Kidney tubule cell (primary cell): ENCODE measurements at places on chromosomes 6 and 20.

DNA sequence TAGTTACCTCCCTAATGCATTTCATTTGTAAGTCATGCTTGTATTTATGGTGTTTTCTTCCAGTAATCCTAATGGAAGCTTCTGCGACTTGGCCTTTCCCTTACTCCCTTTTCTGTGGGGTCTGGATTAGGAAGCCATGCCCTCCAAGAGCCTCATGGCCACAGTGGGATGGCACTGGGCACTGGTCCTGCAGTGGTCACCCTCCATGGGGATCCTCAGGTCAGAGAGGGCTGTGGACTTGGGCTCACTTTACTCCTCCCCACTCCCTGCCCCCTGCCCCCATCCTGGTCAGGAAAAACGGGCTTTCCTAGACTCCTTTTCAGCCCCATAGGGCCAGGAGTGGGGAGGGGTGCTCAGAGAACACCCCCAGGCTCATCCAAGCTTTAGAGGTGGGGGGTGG lies 49.9 kb downstream of the EBF4 start:
- DNase-seq = no peak

DNA sequence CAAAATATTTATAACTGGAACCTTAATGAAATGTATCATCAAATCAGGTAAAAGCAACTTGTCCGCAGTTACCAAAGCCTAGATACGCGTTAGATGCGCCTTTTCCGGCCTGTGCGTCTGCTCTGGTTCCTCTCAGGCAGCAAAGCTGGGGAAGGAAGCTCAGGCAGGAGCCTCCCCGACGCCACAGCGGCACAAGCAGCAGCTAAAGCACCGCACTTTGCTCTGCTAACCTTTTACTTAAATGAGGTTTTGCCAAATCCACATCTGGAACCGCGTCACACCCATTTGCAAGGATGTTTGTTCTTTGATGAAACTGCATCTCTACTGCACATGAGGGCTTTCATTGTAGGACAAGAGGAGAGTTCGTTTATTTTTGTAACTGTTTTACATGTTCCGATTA lies 36.8 kb downstream of the THBS2 start:
- no peak for DNase-seq

- no peak for DNase-seq
These were observed 18.1 kb downstream of the PTPRA start for GRCh38 chr20:2891343-2891742.

GRCh38 chr20:23928788-23929187 lies 49.2 kb upstream of the CST5 start:
- no peak for DNase-seq

DNA sequence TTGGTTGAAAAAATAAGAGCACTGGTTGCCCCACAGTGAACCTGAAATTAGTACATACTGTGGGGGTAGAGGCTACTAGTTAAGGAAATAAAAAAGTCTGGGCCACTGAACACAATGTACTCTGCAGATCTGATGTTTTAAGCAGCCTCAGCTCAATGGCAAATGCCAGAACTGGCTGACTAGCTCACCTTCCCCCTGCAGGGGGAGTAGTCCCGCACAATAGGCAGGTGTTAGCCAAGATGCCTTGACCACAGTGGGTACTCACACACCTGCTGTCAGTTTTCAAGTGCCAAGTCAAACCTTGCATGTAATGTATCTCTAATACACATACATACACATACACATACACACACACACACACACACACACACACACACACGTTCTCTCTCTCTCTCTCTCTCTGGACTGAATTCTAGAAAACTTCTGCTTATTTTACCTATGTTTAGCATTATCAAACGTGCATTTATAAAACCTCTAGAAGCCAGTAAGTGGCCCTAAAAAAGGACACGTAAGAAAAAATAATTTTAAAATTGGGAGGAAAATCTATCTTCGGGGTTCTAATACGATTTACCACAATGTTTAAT lies 36.1 kb downstream of the GMDS start:
- peak; percentile 68 for DNase-seq

GRCh38 chr20:51300104-51300503 lies 242.4 kb downstream of the NFATC2 start:
- no peak for DNase-seq

DNA sequence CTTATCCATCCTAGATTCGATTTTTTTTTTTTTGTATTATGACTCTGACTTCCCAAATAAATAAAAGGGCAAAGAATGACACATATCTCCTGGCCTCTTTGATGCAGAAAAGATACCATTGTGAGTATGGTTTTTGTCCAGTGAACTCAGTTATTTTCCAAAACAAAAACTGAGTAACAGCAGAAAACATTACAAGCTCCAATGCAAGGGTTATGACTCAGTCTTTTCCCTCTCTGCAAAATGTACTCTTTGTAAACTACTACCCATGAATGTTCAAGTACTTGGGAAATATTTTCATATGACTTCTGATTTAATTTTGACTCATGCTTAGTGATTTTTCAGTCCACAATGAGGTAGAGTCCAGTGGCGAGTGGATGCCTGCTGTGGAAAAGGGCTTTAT lies 355.3 kb downstream of the RNF144B start:
- peak; percentile 41 for DNase-seq

DNA sequence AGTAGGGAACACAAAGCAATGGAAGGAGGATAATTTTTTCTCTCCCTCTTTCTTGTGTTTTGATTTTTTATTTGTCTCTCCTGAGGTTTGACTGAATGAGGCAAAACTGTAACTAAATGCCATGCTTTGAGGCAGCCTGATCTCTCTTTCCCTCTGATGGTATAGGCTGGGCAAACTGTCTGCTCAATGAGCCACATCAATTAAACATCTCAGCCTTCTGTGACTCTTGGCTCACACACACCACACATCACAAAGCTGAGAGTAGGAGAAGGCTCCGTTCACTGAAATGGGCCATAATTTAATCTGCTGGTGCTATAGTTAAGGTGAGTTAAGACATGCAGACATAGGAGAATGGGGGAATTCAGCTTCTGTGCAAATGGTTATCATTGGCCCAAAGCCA lies 28.1 kb upstream of the SCGN start:
- no peak for DNase-seq

- DNase-seq = no peak
These were observed 270.1 kb upstream of the ARID1B start for GRCh38 chr6:156507106-156507505.

DNA sequence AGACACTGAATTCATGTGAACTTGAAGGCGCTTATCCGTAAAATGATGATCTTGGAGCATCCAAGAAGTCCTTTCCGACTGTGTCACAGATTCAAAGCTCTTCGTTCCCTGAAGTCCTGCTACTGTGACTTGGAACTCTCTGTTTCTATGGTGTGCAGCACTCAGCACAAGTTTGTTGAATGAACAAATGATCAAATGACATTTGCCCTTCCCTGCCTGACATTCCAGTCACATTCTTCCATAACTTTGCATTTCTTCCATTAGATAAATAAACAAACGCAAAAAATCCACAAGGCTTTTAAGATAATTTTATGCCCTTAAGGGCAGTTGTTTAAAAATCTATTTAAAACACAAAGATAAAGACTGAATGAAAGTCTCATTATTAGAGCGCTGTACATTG lies 39.9 kb downstream of the SGK1 start:
- no peak for DNase-seq

DNA sequence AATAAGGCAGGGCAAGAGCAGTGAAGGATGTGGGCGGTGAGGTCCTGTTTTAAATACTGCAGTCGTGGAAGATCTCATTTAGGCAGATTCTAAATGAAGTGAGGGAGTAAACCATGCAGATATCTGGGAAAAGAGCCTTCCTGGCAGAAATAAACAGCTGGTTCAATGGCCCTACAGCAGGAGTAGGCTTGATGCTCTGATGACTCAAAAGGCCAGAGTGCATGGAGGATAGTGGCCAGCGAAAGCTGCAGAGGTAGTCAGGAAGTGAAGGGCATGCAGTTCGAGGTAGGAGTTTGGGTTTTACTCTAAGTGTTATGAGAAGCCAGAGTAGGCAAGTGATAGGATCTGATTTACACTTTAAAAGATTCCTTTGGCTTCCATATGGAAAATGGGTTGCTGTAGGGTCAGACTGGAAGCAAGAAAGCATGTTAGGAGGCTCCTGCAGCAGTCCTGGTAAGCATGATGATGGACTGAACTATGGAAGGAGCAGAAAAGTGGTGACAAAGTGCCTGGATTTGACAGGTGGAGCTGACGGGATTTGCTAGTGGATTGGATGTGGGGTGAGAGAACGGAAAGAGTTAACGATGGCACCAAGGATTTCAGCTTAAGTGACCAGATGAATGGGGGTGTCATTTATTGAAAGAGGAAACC lies 150.0 kb downstream of the GJA10 start:
- no peak for DNase-seq

- no peak for DNase-seq
These were observed 116.2 kb downstream of the ZFP64 start for GRCh38 chr20:52075400-52075799.

- DNase-seq = no peak
These were observed 830.2 kb downstream of the DHX35 start for GRCh38 chr20:39792334-39792733.

- DNase-seq = no peak
These were observed 132.0 kb downstream of the PCSK2 start for GRCh38 chr20:17358854-17359253.

- DNase-seq = no peak
These were observed 1.5 kb upstream of the CITED2 start for GRCh38 chr6:139376017-139376330.

DNA sequence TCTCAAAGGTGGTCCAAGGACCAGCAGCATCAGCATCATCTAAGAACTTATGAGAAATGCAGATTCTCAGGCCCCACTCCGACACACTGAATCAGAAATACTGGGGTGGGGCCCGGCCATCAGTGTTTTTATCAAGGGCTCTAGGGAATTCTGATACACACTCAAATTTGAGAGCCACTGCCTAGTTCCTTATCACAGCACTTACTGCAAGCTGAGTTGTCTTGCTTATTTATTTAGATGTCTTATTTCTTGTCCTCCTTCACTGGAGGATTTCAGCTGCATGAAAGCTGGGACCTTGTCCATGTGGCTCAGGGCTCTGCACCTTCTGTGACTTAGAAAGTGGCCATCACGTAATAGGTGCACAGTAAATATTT lies 139.4 kb upstream of the RREB1 start:
- no peak for DNase-seq

DNA sequence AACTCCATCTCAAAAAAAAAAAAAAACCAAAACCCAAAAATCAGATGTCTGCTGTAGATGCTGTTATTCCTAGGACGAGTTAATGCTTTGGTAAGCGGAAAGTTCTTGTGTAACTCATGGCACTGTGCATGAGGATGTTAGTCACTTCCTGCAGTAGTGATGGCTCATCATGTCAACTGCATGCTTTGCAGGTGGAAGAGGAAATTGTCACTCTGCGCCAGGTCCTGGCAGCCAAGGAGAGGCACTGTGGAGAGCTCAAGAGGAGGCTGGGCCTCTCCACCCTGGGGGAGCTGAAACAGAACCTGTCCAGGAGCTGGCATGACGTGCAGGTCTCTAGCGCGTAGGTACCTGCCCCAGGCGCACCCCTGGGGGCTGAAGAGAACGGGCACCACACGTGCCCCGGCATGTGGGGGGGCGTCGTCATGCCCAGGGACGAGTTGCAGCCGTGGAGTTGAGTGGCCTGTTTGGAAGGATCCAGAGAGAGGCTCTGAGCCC lies 8.5 kb downstream of the TPD52L2 start:
- DNase-seq = peak; percentile 90
